NK-92 treated with Interleukin-12 subunit alpha and Interleukin-12 subunit beta, amount 100 ng/mL, for 24 hours (cell line): ENCODE measurements at places on chromosomes 12 and 14.

GRCh38 chr14:51431033-51431709 lies 191.1 kb downstream of the TMX1 start:
- no peak for DNase-seq

DNA sequence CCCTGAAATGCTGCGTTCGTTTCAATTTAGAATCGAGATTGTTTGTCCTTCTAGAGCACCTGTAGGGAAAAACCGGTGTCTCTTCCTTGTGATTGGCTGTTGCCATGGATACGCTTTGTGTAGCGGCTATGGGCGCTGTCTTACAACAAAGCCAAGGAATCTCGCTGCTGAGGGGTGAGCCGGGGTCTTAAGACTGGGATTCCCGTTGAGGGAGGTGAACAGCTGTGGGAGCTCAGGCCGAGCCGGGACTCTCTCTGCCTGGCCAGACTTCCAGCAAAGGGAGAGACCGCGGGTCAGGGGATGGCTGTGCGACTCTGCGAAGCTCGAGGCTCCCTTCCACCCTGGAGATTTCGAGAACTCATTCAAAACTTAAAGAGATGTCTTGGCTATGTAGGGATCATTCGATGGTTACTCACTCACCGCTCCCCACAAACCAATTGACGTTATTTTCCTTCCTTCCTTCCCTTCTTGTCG lies at the start of the genes LRRIQ1 and TSPAN19:
Gene LRRIQ1 (plus strand): TSS at position 118 of the 474 bp plus-strand sequence. CDS start 1,826 bp downstream, outside the sequence.
Gene TSPAN19 (minus strand): TSS at position 44 of the 474 bp plus-strand sequence. CDS start 6,331 bp downstream, outside the sequence.
- no peak for DNase-seq

- DNase-seq, result no peak
Observed at GRCh38 chr12:105552056-105552455, 221.6 kb downstream of the C12orf75 start.

GRCh38 chr12:125104982-125105381 lies 39.7 kb downstream of the AACS start:
- no peak for DNase-seq

DNA sequence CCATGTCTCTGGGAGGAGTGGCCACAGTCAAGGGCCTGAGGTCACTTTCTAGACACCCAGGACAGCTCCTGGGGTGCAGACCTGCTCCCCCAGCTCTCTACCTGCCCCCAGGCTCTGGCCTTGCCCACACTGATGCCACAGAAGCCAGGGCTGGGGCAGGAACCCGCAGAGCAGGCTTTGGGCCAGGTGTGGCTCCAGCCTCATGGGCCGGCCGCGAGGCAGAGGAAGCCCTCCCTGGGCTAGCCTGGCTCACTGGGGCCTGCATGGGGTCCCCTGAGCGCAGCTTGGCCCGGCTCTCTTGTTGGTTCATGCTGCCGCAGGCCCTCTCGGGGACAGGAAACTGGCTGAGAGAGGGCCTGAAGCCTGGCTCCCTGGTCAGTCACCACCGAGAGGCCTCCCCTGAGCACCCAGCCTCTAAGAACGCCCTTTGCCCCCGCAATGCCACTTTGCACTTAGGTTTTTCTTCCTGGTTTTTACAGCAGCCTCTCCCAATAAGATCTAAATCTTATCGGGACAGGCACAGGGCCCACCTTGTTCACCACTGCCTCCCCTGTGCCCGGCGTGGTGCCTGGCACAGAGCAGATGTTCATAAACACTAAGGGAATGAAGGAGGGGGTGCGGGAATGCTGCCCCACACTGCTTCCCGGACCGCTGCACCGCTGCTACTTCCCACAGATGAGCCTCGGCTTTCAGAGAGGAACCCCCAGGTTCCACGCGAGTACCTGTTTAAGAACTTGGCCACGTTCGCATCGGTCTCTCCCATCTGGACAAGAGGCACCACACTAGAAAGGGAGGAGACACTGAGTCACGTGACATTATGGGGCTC lies 14.7 kb downstream of the MMAB start:
- DNase-seq, result no peak

DNA sequence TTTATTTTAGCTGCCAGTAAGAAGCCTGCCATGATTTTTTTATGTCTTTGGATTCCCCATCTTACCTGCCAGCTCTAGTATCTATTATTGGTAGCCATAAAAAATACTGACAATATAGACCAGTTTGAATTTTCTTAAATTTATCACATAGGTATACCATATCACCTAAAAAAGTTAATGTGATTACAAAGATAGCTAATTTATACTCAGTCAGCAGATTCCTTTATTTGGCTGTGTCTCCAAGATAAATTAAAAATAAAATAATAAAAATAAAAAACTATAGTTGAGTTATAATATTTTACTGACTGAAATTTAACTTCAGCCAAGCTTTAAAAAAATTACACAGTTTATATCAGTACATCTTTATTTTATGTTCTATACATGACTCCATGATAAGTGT lies 128.3 kb downstream of the GPHN start:
- no peak for DNase-seq

GRCh38 chr14:25049568-25050268 lies at the start of gene STXBP6:
Gene STXBP6 (minus strand): TSS chr14:25050147. CDS start chr14:24974818, 75,329 bp downstream.
- no peak for DNase-seq

DNA sequence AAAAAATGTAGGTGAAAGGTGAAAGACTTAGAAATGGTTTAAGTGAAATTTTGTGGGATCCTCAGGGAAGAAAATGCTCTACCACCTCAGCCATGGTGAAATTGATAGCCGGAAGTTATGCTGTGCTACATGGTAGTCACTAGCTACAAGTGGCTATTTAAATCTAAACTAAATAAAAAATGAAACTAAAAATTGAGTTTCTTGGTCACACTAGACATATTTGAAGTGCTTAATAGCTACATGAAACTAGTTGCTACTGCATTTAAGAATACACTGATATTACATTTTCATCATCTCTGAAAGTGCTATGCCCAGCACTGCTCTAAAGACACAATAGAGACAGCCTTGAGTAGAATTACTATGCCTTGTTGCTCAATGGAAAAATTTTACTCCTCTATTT lies 10.3 kb upstream of the SLCO1B3 start:
- no peak for DNase-seq

DNA sequence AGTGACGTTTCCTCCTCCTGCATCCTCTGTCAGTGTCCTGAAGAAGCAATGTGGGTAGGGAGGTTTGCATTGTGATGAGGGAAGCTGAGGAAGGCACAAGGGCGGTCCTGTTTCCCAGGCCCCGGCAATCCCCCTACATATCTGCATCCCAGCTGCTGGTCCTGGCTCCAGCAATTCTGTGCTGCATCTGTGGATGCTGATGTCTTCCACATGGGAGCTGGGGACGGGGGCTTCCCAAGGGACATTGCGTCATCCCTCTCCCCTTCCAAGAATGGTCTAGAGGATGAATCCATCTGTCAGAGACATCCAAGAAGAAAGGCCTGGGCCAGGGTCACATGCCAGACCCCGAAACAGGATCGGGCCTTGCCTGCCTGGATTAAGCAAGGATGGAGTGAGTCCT lies 52.1 kb downstream of the TSPAN11 start:
- no peak for DNase-seq

DNA sequence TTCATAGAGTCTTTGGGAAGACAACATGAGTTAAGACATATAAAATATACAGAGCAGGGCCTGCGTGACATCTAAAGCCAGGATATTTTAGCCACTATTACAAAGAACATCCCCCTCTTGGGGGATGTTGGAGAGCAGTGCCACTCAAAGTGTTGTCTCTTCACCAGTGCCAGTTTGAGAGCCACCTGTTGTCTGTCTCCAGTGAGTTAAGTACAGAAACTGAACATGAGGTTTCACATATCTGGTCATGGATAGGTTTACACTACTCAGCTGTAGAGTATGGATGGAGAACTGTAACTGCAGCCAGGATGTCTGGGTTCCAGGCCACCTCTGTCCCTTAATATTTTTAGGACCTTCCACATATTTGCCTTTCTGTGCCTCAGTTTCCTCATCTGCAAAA lies 39.1 kb downstream of the RNFT2 start:
- no peak for DNase-seq

GRCh38 chr14:96251656-96252155 lies 4.3 kb upstream of the BDKRB1 start:
- no peak for DNase-seq

- DNase-seq, result no peak
Observed at GRCh38 chr12:116164250-116165035, 113.0 kb downstream of the MED13L start.

DNA sequence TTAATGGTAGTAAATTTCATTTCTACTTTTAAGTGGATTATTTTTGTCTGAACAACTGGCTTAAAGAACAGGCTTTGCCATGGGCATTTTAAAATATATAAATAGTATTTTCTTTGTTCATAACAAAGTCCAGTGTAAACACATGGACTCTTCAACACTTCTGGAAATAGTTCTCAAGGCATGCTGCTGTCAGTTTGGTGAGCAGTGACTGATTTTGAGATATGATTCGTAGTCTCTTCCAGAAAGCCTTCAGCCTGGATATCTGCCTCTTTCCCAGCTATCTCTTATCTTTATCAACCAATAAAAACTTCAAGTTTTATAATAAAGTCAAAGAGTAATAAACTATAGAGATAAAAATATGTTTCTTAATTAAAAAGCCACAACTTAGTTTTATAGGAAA lies 110.7 kb downstream of the NAV3 start:
- no peak for DNase-seq

DNA sequence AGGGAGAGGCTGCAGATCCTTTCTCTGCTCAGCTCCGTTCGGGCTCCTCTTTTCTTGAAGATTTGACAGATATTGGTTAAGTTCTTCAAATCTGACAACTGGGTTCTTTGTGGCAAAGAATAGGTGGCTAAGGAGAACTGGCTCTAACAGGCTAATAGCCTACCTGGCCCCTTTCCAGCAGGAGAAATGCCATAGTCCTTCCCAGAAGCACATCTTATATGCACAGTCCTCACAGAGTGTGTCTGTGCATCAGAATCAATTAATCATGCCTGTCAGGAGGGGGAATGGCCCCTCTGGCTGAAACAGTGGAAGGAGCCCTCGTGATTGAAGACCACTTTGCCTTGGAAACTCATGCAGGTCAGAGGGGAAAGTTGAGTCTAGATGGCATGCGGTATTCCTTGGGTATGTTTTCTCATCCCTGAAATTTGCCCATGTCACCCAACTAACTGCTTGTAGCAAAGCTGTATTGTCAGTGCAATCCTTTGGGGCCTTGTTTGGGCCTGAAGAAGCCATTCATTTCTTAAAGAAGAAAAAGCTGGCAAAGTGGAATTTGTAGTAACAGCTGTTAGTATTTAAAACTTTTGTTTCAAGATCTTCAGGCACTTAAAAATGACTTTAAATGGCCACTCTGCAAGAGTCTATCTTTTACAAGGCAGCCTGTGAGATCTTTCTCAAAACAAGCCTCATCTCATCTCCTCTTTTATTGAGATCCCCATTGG lies 251.5 kb downstream of the ZFP36L1 start:
- DNase-seq, result no peak

- DNase-seq, result no peak
Observed at GRCh38 chr14:98412431-98412830, 859.6 kb downstream of the BCL11B start.

DNA sequence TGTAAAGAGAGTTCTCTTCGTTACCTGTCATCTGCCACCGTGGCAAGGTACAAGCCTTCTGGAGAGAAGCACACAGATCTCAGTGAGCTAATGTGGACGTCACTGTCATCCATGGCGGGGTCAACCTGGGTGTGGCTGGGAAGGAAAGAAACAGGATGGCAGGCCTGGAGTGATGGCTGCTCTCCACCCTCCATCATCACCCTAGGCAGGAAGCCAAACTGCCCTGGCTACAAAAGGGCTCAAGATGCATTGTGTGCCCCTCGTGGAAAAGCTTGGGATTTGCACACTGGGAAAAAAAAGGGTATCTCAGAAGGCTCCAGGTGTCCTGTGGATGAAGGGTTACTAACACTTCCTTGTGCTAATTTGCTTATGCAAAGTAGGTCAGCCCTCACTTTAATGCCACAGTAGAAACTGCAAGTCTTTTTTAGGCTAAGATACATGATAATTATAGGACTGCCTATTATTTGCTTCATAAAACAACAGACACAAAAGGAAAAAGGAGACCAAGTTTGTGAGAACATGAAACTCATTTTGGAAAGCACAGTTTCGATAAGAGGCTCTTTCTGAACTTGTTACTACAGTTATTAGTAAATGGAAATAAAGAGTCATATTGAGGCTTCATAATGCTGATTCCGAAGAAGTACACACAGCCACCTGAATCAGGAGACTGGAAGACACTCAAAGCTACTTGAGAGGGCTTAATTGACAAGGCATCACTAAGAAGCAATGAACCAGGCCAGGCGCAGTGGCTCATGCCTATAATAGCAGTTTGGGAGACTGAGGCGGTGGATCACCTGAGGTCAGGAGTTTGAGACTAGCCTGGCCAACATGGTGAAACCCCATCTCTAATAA lies 18.9 kb downstream of the RFC5 start:
- no peak for DNase-seq

- no peak for DNase-seq
Observed at GRCh38 chr12:118436002-118436730, 59.8 kb downstream of the SUDS3 start.

GRCh38 chr12:106971065-106971464 lies 15.4 kb downstream of the TMEM263 start:
- DNase-seq, result no peak

- DNase-seq, result no peak
Observed at GRCh38 chr12:9127936-9128663, 12.4 kb upstream of the A2M start.

DNA sequence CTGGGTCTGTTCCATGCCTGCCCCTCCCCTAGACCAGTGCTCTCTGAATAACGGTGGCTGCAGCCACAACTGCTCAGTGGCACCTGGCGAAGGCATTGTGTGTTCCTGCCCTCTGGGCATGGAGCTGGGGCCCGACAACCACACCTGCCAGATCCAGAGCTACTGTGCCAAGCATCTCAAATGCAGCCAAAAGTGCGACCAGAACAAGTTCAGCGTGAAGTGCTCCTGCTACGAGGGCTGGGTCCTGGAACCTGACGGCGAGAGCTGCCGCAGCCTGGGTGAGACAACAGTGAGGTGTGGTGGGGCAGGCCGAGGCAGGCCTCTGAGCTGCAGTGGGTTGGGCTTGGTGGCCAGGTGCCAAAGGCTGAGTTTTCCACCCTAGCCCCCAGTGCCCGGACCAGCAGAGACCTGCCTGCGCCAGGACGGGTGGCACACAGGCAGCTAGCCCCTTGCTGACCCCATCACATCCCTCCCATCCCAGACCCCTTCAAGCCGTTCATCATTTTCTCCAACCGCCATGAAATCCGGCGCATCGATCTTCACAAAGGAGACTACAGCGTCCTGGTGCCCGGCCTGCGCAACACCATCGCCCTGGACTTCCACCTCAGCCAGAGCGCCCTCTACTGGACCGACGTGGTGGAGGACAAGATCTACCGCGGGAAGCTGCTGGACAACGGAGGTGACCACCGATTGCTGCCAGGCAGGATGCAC lies 28.2 kb upstream of the LRP1-AS start:
- DNase-seq, result no peak
